CD14-positive monocyte (primary cell): ENCODE measurements at places on chromosomes 4 and X. TPM values are rescaled to one million over a fixed set of nuclear protein-coding genes. Genes with fewer than 3 reads are reported as not detected.

Gene SHROOM2
- not detected in 2 replicates for polyA plus RNA-seq

Gene NAP1L2
- not detected in 2 replicates for polyA plus RNA-seq

Gene RHOH
- polyA plus RNA-seq = 0.16 and 0.22 TPM in 2 replicates

Gene DCHS2
- not detected in 2 replicates for polyA plus RNA-seq

Gene XAGE2
- polyA plus RNA-seq = not detected

Gene TRIM75
- not detected in 2 replicates for polyA plus RNA-seq

Gene LRCH2
- not detected for polyA plus RNA-seq

Gene TMPRSS11F
- polyA plus RNA-seq = not detected

Gene HSFX4
- polyA plus RNA-seq = not detected

Gene SLC9B1
- 0.06 and 0.47 TPM in 2 replicates for polyA plus RNA-seq

Gene CHRDL1
- polyA plus RNA-seq = not detected

Gene GAR1
- polyA plus RNA-seq = 4.3 TPM

Gene GPRASP1
- not detected for polyA plus RNA-seq

Gene TRPC3
- polyA plus RNA-seq = not detected in 2 replicates

Gene CDK16
- 14.1 TPM for polyA plus RNA-seq

Gene GNRHR
- not detected for polyA plus RNA-seq

Gene WFS1
- polyA plus RNA-seq = 0.93 TPM

Gene CENPVL1
- not detected in 2 replicates for polyA plus RNA-seq

DNA sequence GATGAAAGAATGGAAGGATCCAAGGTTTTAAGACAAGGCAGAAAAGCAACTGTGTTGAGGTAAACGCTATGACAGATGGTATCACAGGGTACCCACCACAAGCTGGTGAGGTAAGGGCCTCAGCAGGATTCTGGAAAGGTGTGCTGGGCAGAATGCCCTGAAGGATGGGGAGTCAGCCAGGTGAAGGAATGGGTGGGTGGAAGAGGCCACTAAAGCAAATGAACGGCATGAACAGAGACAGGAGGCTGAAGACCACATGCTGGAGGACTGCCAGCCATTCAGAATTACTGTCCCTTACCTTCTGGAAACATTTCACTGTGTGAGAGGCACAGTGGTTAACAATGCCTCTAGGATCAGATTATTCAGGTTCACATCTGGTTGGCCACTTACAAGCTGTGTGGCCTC, 23.6 kb downstream of the GPRIN3 start:
- no peak for DNase-seq

DNA sequence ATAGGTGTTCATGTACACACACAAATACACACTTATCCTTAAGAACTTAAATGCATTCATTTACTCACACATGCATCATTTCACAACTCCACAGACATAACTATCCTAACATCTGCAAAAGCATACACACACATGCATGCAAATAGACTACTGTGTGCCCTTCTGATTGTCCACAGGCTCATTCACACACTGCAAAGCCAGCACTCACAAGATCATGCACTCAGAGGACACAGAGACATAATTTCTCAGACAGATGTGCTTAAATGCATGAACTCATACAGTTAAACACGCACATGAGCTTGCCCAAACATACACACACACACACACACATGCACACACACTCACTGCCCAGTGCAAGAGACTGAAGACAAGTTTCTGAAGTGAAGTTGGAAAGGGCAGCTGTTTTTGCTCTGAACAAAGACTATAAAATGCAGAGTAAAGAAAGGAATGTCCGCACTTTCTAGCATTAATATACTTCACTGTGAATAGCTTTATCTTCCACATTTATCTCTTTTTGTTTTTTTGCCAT, 1018.0 kb upstream of the HS3ST1 start:
- DNase-seq = no peak

DNA sequence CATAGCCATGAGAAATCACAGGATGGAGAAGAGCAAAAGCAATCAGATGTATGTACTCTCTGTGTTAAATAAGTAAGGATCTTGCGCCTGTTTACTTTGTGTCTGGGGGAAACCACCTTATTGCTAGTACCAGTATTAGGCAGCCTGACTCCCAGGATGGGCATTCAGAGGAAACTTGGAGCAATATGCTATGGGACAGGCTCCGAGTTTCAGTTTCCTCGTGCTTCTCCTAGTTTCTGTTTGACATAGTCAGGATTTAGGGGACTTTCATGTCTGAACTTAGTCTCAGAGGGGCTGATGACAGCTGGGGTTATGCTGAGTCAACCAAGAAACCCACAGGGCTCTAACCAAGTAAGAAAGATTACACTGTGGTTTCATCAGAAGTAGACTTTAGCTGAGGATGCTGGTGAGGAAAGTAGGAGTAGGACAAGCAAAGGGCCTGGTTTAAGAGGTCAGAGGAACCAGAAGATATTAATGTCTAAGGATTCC, 13.5 kb downstream of the NSUN7 start:
- no peak for DNase-seq

GRCh38 chr4:81523672-81524327, 52.1 kb upstream of the RASGEF1B start:
- no peak for DNase-seq

DNA sequence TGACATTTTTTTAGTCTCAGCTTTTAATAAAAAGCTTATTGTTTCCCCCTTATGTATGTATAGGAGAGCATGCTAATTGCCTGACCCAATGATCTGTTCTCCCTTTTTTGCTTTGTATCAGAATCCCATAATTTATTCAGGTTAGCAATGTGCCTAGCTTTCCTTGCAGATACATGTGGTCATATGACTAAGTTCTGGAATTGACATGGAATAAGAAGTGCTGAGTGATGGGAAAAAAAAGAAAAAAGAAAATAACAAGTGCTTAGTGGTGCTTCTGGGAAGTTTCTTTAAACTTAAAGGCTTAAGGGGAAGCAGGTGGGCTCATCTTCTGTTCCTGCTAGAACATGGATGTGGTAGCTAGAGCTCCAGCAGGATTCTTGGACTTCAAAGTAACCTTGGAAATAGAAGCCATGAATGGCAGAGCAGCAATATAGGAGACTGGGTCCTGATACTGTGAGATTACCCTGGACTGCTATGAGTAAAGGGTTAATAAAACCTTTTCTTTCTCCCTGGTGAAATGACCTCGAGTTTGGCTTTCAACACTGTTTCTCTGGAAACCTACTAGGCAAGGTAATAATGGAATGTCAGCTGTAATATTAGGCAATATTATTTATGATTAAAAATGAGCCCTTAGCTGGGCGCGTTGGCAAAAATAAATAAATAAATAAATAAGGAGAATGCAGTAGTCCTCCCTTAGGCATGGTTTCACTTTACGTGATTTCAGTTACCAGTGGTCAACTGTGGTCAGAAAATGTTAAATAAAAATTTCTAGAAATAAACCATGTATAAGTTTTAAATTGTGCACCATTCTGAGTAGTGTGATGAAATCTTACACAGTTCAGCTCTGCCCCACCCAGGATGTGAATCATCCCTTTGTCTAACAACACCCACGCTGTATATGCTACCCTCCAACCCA, 16.7 kb upstream of the RBM41 start:
- DNase-seq = peak; percentile 53

DNA sequence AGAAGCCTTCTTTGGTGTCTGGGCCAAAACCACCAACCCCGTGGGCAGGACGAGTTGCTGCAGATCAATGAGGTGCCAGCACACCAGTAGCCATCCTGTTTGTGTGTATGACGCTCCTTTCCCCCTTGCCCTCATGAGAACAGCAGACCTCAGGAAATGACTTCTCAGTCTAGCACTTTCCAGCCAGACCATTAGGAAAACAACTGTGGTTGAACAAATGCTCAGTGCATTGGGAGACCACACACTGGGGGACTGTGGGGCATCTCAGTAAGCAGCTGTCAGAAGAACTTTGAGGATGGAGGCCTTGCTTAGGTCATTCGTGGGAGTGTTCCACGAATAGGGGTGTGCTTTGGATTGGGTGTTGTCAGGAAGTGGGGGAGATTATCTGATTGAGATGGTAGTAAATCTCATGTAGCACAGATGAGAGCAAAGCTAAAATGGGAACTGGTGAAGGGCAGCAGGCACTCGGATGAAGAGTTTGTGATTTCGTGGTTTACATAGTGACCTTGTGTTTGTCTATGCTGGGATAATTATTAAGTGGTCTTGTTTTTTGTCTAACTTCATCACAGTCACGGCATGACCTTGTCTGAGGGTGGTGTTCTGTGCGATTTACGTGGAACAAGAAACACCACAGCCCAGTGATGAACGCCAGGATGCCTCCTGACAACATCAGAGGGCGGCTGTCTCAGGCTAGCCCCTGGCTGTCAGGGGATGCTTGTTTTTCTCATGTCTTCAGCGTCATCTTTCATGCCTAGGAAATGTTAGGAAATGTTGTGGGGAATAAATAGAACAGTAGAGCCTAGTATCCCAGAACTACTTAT, 70.1 kb downstream of the USP46 start:
- DNase-seq = no peak

GRCh38 chr4:26937567-26937966, 76.9 kb downstream of the STIM2 start:
- DNase-seq = no peak

GRCh38 chr4:68129793-68130192, at the start of gene TMPRSS11F:
Gene TMPRSS11F, minus strand, starts transcription at chr4:68129869. Its CDS starts 49 bp downstream, at chr4:68129820.
- no peak for DNase-seq

- no peak for DNase-seq
These were observed 11.5 kb downstream of the NSG1 start for GRCh38 chr4:4398430-4398829.

- no peak for DNase-seq
These were observed 3.9 kb upstream of the PDE6B start for GRCh38 chr4:621296-622070.

- DNase-seq = no peak
These were observed 384.5 kb downstream of the NAF1 start for GRCh38 chr4:162782096-162782777.

DNA sequence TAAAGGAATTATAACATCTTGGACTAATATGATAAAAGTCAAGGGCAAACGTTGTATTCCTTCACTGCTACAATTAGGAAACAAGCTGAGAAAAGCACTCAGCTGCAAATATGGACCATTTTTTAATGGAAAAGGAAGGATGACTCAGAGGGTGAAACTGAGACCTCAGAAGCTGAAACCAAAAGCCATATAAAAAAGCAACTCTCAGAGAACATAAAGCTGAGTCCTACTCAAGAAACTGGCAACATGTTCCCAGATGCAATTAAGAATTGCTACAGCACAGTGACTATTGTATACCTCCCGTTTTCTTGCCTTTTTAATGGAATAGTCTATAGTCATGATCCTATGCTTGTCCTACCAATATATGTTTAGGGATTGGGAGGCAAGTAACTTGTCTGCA, 1106.4 kb upstream of the INTU start:
- no peak for DNase-seq

- no peak for DNase-seq
These were observed 608.1 kb upstream of the AADAT start for GRCh38 chr4:170697845-170698244.

GRCh38 chrX:19740744-19741143, 146.7 kb downstream of the SH3KBP1 start:
- no peak for DNase-seq

DNA sequence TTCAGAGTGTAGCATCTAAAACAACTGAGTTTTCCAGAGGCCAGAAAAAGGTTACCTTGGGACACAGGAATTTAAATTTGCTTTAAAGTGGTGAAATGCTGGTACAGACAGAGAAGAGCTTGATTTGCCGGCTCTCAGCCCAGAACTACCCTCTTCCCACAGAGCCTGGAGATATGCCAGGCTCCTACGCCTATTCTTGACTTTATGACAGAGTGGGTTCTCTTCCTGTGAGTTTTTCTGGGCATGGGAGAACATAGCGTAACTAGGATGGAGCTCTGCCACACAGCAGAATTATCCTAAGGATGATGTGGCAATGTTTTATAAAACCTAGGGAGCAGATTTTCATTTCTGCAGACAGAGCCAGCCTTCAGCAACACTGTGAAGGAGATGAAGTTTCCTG, 241.8 kb downstream of the GRIA3 start:
- DNase-seq = no peak

GRCh38 chrX:34586936-34587335, 70.1 kb downstream of the TMEM47 start:
- no peak for DNase-seq

- DNase-seq = no peak
These were observed 190.1 kb upstream of the GNPDA2 start for GRCh38 chr4:44916411-44916810.

- no peak for DNase-seq
These were observed 35.8 kb downstream of the RHOH start for GRCh38 chr4:40232610-40233009.

DNA sequence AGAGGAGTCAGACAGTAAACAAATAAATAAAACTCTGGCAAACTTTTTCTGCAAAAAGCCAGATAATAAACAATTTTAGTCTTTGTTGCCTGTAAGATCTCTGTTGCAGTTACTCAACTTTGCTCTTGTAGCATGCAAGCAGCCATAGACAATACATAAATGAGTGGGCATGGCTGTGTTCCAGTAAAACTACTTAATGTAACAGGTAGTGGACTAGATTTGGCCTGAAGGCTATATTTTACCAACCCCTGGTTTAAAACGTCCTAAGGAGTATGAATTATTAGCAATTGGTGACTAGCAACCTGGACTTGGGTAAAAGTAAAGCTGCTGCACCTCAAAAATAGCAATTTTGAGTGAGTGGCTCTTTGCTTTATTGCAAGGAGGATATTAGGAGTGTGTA, 30.9 kb downstream of the SLAIN2 start:
- DNase-seq = no peak
